ENCODE measurements at places on chromosomes 1 and 21. TPM values are rescaled to one million over a fixed set of nuclear protein-coding genes. Genes with fewer than 3 reads are reported as not detected.
A peak's percentile ranks its signal among the peaks of the same experiment; 100 is the strongest.

LMX1A gene
- 1.6 TPM for polyA plus RNA-seq

ESPN gene
- 1.4 TPM for polyA plus RNA-seq

CELF3 gene
- 0.81 TPM for polyA plus RNA-seq

DEPDC1 gene
- polyA plus RNA-seq: 12.4 TPM

HTR6 gene
- not detected for polyA plus RNA-seq

GRCh38 chr1:95021119-95021518 is 51.6 kb downstream of the ALG14 start:
- DNase-seq: peak; percentile 45

DNA sequence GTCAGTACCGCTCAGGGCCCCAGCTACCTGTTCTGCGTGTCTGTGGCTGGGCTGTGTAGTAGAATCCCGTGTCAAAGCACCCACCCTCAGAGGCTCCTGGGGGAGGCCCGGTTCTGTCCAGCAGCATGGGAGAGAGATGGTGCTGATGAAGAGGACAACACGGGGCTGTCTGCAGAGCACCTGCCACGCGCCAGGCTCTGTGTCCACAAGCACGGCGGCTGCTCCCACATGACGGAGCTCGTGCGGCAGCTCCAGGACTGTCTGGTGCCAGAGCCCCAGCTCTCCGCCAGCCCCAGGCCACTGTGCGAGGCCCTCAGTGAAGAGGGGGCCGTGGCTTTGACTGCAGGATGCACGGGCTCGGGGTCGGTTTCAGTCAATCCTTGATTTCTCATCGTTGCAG is 42.0 kb upstream of the TSPEAR start:
- DNase-seq: no peak
